Pancreas (tissue), 10 donors: ENCODE measurements at places on chromosomes 5 and 9.
A peak's percentile ranks its signal among the peaks of the same experiment; 100 is the strongest.

DNA sequence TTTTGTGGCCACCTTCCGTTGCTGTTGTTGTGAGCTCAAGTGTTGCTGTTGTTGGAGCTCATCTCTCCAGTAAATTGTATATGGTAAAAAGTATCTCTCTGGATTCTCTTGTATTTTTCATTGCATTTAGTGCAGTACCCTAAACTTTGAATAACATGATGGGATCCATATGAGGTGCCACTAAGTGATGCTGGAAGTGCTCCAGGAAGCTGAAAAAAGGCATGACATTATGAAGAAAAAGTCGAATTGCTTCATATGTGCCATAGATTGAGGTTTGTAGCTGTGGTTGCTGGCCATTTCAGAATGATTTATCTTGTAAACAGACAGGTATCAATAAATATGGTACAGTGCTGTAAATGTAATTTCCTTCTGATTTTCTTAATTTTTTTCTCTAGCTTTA, 5.5 kb downstream of the MARCHF6 start:
- no peak for DNase-seq

DNA sequence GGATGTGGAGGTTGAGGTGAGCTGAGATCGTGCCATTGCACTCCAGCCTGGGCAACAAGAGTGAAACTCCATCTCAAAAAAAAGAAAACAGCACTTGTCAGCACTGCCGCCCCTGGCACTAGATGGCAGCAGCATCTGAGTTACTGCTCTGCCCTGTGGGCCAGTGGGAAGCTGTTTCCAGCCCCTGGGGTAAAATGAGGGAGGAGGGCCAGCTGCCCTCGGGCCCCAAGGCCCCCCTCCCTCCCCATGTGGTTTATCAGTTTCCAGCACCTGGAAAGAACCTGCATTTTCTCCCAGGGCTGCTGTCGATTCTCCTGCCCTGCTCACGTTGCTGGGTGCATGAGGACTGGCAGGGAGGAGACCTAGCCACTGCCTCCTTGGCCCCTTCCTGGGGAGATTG, 13.2 kb upstream of the CEL start:
- peak; percentile 95 for DNase-seq

DNA sequence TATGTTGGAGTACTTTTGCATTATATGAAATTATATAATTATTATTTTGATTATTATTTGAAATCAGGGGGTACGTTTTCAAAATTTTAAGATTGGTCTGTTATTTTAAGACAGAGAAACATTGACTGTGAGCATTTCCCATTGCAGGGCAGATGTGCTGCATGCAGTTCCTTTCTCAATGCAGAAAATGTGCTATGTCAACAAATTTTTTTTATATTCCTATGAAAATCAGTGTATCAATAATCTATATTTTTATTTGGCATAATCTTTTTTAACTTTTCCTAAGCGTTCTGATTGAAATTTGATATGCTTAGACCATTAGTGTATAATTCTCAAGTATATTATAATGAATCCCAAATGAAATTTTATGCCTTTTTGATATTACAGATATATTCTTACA, 41.8 kb upstream of the LRRC70 start:
- DNase-seq: no peak

DNA sequence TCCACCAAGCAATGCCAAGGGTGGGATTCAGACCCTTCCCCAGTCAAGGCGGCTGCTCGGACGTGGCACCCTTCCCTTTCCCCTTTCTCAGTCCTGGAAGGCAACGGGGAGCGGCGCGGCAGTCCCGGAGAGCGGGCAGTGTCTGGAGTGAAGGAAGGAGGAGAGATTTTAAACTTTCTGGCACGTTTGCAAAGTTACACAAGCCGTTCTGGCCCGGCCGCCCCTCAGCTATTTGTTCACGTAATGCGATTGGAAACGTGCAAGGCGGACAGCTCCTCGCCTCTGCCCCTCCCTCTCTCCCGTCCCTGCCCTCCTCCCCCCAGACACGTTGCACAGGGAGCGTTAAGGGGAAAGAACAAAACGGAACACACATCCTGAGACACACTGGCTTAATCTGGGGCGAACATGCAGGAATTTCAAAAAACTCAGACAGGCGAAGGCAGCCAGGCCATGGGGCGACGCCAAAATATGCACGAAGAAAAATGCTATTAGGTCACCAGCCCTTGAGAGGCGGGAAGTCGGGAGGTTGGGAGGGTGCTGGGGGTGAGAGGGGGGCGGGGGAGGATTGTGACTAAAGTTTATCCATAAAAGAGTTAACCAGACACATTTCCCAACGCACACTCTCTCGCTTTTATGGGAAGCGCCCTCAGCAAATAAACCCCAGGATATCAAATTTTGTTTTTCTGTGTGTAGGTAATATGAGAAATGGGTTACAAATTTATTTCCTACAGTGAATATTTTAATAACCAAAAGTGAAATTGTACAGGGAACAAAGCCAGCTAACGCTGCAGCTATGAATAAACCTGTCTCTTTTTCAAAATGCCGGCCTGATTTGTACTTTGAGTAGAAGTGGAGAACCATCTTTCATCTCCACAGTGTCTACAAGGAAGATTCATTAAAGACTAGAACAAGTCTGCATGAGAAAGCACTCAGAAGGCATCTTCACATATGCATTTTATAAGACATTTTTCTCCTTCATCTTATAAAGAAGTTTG, at the start of gene LOX:
LOX (minus strand) TSS at position 144 of the 995 bp plus-strand sequence. CDS start 274 bp downstream, outside the sequence.
- peak; percentile 36 for DNase-seq

DNA sequence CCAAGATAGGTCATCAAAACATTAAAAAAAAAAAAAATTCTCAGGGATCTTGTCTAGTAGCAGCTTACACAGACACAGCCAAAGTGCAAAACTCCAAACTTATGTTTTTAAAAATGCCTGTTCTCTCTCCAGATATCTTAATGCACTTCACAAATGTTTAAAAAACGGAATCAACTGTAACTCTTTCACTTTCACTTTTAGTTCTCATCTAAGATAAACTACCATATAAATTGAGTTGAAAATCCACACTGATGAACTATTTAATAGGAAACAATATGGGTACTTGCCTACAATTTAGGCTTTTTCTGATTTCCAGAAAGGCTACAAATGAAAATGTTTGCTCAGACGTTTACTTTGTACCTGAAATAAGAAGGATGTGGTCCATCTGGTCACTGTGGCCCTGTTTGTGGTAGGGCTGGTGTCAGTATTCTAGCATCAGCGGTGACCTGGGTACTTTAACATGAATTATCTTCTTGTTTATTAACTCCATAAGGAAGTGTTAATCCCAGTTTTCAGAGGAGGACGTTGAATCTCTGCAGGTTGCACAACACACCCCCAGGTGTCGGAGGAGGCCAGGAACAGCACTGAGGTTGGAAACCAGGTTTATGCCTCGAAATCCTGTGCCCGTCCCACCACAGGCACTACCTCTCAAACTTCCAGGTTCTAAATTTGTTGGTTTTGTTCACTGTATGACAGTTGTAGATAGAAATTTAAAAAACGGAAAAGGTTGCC, 13.3 kb upstream of the LPCAT1 start:
- peak; percentile 1 for DNase-seq

GRCh38 chr5:33275391-33275790, 165.4 kb upstream of the TARS1 start:
- DNase-seq: no peak

DNA sequence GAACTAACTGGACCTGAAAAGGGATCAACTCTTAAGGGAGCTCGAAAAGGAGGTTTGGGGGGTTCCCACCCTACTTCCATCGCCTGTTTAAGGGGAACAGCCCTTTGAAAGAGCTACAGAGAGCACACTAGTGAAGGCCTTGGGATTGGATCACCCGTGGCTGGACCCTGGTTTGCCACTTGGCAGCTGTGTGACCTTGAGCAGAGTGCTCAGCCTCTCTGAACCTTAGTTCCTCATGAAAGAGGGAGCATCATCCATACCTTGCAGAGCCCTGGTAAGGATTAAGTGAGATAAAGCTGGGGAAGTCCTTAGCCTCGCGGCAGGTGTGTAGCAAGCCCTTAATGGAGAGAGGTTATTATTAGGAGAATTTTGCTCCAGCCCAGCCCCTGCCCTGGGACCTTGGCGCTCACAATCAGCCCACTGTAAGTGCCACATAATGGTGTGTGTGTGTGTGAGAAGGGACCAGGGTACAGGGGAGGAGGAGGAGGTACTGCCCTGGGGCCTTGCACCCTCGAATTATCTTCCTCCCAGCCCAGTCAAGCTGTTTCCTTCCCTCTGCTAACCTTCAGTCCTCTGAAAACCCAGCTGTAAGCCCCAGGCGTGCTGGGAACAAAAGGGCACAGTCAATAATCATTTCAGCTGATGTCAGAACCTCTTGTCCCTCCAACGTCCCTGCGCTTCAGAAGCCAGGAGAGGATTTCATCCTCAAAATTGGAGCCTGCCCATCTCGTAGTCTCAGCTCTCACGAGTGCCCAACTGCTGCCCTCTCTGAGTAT, 42.9 kb downstream of the FOXI1 start:
- DNase-seq: no peak

DNA sequence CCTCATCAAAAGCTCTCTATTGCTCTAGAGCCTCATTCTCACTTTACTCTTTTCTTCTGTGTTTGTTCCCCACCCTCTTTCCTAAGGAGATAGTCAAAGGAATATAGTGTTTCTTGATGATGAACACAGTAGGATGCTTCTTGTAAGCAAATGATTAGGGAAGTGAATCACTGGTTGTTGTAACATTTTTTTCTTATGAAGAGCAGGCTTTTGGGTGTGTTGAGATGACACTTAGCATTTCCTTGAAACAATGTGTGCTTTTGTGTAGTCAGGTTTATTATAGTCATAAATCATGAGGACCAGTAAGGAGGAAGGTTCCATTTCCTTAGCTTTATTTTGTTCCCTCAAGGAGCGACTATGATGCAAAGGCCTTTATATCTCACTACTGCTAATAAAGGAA, 1991.3 kb upstream of the C9orf72 start:
- DNase-seq: no peak

DNA sequence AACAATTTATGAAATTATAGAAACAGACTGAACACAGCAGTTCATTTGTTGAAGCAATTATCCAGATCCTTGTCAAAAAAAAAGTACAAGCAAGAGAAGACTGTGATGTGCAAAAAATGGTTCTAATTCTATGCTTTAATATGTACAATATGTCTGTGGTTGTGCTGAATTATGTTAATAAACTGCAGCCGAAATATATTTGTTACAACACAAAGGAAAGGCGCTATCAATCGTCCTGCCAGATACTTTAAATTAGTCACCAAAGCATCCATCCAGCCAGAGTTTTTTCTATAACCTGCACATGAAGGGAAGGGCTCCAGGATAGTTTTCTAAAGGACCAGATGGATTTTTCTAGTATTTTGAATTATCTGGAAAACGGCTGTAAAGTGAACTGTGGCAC, 259.5 kb downstream of the BNC2 start:
- no peak for DNase-seq

DNA sequence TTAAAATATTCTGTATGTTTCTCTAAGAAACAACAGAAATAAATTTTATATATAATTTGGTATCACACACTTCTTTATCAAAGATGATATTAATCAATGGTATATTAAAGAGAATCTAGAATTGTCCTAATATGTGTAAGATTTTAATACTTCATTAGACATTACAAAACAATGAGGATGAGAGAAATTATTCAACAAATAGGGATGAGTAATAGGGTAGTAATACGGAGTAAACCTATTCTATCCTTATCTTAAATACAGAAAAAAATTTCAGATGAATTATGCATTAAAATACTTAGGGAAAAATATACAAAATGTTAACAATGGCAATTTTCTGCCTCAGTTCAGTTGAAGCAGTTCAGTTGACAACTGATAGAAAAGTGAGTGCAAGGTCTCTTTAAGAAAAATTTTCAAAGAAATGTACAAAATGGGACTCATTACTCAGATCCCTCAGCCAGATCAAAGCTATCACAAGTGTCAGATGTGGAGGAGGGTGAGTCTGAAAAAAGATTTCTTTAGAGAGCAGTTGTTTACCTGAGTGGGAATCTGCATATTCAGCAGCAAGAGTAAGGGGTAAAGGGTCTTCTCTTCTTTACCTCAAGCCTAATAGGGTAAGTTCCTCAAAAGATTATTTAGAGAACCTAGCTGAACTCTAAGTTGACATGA, 56.7 kb upstream of the GCNT4 start:
- no peak for DNase-seq

DNA sequence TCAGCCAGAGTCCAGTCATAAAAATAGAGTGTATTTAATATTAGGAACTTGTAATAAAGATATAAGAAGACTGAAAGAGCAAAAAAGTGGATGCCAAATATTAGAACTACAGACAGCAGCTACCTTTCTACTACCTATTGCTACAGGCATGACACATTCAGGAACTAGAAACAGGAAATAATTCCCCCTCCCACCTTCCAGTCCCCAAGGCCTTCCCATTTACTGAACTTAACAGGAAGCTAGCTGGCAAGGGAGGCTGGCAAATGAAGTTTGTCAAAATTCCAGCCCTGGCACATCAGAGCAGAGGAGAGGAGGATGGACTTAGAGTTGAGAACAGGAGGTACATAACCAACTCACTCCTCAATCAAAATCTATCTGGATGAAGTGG, 50.2 kb upstream of the RIC1 start:
- no peak for DNase-seq

- DNase-seq: peak; percentile 3
Measured at GRCh38 chr5:132263548-132264261, 6.2 kb downstream of the PDLIM4 start.

- DNase-seq: no peak
Measured at GRCh38 chr9:112771359-112772214, 21.0 kb downstream of the SNX30 start.

DNA sequence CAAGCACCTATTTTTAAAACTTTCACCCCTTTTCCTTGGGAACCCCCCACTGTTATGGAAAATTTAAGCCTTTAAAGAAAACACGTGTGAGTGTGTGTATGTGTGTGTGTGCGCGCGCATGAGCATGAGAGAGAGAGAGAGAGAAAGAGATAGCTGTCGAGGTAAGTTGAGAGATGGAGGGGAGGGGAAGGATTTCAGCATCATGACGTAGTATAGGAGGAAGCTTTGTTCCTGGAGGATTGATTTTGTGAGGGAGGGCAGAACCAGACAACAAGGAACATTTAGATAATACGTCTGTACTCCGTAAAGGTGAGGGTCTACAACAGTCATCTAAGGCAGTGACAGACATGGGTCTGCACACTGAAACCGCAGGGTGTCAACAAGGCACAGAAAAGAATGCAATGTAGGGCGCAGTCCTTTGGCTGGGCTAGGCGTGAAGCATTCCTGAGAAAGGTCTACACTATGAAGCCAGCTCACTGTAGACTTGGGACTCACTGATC, 227.7 kb downstream of the SMARCA2 start:
- DNase-seq: no peak

DNA sequence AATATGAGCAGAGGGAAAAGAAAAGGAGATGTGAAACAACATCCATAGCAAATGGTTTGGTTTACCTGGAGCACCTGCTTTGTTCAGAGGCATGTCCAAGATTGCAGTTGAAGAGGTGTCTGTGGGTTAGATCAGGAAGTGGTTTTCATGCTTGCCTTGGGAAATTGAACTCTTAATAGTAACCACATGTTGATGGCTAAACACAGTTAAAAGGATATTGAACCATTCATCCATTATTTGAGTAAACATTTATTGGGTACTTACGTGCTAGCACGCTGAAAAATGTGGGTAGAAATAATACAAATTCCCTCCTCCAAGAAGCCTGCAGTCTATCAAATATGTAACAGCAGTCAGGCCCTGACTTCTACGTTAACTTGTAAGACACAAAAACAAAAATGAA, 235.7 kb upstream of the TNC start:
- DNase-seq: no peak
